T1000 (cell line): ENCODE measurements at places on chromosomes 1 and 21.
A peak's percentile ranks its signal among the peaks of the same experiment; 100 is the strongest.

DNA sequence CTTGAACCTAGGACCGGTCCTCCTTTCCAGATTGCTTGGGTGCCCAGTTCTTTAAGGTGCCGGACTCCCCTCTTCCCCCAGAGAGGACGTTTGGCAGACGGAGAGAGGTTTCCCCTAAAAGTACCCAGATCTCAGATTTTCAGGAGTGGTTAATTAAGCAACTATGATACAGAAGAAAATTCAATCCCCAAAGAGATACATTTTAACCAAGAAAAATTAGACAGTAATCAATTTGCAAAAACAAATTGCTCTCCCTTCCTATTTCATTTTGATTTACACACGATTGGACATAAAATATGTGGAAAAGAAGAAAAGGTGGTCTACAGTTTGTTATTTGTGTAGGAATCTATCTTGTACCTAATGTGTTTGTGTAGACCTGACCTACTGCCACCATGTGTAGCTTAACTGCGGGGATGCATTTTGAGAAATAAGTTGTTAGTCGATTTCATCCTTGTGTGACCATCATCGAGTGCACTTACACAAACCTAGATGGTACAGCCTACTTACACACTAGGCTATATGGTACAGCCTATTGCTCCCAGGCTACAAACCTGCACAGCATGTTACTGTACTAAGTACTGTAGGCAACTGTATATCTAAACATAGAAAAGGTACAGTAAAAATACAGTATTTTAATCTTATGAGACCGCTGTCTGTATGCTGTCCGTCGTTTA, 755 bp downstream of the RPAP2 start:
- no peak for DNase-seq

- no peak for DNase-seq
These were observed 176.5 kb downstream of the TGFB2 start for GRCh38 chr1:218521414-218522169.

GRCh38 chr1:219940707-219941106, 12.3 kb upstream of the SLC30A10 start:
- no peak for DNase-seq

GRCh38 chr1:56404561-56405030, 174.8 kb downstream of the PLPP3 start:
- no peak for DNase-seq

DNA sequence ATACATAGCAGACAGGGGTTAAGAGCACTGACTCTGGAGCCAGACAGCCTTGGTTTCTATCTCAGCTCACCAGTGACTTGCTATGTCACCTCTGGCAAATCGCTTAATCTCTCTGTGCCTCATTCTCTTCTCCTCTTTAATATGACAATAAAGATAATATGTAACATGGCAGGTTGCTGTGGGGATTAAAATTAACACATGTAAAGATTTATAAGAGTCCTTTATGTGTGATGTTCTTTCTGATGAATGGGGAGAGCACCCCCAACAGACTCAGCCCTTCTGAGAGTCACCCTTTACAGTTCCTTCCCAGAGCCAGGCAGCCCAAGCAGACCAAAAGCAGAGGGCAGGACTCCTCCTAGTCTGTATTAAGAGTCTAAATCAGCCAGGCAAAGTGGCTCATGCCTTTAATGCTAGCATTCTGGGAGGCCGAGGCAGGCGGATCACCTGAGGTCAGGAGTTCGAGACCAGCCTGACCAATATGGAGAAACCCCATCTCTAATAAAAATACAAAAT, 76.5 kb upstream of the SDC3 start:
- DNase-seq = no peak

DNA sequence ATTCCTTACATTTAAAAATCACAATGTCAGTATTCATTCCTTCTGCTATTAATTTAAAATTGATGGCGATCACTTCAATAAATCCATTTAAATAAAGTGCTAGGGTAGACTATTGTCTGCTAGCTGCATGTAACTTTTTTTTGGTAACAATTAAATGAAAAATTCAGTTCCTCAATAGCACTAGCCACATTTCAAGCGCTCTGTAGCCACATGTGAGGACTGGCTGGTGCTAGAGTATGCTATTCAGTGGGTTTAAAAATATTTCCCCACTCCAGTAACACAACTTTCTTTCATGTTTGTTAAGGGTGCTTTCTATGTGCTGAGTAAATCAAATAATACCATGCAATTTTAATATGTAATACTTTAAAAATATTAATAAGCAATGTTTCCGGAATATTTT, 108.2 kb downstream of the LTN1 start:
- no peak for DNase-seq

DNA sequence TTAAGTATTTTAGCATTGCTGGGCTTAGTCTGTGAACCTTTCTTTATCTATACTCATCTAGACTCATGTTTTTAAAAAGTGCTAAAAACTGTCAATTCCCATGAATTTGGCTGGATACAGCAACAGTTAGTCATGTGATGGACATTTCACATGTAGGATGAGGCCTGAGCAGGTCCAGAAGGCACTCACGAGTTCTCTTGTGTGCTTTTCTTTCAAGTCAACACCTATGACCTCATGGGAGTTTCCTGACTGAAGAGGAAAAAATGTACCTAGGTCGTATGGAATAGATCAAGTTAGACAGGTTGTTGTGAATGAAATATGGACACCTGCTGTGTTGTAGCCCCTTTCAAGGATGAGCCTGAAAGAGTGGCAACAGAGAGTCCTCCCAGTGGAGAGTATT, 394.2 kb downstream of the DUSP10 start:
- DNase-seq = no peak

- peak; percentile 83 for DNase-seq
These were observed 53.4 kb downstream of the ZBTB18 start for GRCh38 chr1:244104309-244105060.

GRCh38 chr1:67013573-67013972, 40.4 kb downstream of the SLC35D1 start:
- no peak for DNase-seq
